ENCODE measurements at places on chromosomes 7 and 10.

DNA sequence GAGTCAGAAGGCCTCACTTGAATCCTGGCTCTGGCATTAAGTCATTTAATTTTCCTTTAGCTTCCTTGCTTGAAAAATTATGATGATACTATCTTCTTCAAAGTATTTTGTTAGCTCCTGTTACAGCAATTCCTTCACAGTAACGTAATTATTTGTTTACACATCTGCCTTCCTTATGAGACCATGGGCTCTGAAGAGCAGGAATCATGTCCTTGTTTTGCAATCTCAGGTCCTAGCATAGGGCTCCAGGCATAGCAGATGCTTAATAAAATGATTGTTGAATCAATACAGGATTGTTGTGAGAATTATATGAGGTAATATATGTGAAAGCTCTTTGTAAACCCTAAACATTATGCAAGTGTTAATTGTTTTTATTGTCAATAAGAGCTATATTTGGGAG is 25.5 kb downstream of the KLHDC10 start:
- DNase-seq = no peak

DNA sequence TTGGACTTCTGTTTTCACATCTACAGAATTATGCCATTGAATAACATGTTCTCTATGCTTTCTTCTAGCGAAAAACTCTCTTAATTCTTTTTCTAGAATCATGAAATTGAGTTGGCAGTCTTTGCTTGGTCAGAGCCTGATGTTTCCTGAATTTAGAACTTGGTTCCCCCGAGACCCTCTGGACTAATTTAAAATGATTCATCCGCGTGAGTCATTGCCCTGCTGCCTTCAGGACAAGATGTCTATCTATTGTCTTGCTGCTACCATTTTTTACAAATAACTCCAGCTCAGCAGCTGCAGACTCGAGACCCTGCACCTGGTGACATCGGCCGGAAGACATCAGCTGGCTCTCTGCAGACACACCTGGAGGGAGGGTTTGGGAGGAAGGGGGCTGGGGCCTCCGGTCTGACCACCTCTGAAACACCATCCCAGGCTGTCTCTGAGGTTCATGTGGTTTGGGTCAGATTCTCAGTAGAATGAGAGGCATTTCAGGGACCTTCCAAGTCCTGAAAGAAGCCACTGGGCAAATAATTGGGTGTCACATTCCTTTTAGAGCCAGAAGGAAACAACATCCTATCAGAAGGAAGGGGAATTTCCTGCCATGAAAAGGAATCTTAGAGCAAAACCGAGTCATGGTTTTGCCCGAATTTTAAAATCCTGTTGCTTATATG is 20.9 kb upstream of the KLF6 start:
- no peak for DNase-seq

DNA sequence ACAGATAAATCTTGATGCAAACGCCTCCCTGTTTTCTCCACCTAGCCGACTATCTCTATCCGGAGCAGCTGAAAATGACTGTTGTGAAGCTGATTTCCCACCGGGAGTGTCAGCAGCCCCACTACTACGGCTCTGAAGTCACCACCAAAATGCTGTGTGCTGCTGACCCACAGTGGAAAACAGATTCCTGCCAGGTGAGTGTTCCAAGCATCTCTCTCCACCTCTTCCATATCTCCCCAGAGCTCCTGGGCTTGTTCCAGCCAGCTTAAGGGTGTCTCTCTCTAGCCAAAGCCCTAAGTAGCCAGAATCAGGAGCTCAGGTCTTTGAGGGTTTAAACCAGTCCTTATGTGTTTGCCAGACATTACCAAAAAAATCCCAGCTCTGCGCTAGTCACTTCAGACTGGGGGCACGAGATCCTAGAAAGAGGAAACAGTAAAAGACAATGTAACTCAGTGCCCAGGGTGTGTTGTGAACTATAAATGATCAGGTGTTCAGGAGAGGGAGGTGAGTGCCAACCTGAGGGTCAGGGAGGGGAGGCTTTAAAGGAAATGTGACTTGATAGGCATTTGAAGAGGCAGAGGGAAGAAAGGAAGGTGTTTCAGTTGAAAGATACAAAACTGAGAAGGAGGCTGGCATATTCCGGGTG is 4.4 kb downstream of the PLAU start:
- DNase-seq = no peak

DNA sequence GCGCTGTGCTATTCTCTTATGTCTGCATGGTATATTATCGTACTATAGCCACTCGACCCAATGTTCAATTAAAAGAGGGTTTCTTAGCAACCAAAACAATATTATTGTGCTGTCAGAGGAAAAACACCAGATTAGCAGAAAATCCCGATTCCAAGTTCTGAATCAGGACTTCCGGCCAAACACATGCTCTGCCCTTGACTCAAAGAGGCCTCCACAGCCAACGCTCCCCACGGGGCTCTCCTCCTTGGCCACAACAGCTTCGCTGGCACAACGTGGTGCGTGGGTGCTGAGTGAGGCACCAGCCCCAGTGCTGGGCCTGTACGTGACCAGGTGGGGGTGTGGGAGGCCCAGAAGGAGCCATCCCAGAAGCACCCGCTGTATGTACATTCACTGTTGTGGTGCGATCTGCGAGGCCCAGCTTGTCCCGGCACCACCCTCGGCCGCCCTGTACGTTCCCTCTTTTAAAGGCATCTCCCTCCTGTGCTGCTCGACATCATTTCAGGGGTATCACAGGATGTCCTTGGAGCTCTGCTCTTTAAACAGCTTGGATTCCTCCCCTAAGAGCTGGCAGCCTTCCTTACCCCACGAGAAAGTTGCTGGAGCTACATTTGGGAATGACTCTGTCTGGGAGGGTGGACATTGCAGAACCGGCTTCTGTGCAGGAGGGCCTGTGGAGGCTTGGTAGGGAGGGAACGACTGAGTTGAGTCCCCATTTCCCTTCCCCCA is 736.2 kb downstream of the PARD3 start:
- no peak for DNase-seq

DNA sequence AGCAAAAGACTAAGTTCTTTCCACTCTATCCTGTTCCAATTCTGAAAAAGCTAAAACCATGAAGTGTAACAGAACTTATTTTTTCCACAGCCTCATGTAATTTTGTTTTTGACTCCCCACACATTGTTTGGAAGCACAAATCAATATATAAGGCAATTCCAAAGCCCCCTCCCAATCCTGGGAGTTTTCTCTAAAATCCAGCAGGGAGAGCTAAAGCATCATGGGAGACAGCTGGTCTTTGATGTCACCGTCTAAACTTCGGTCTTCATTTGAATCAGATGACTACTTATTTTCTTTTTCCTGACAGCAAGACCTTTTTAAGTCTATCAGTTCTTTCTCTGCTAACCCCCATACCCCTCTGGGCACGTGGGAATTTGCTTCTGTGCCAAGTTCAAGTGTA is 33.3 kb upstream of the PON1 start:
- no peak for DNase-seq

- DNase-seq = no peak
Measured at GRCh38 chr10:32971536-32972091, 13.6 kb upstream of the ITGB1 start.

DNA sequence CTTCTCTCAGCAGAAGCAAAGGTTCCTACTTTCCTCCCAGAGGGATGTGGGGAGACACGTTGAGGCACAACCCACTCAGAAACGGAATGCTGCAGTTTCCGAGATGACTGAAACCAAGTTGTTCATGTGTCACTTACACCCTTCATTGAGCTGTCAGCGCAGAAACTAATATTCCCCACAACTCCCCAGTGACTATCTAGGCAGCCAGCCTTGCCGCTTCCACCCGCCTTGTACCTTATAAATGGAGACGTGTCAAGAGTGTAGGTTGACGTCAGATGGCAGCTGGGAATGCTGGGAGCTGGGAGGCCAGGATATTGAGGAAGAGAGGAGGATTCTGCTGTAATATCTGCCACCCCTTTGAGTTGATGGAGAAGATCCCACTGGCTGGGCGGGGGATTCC is 15.1 kb downstream of the GPR26 start:
- no peak for DNase-seq

DNA sequence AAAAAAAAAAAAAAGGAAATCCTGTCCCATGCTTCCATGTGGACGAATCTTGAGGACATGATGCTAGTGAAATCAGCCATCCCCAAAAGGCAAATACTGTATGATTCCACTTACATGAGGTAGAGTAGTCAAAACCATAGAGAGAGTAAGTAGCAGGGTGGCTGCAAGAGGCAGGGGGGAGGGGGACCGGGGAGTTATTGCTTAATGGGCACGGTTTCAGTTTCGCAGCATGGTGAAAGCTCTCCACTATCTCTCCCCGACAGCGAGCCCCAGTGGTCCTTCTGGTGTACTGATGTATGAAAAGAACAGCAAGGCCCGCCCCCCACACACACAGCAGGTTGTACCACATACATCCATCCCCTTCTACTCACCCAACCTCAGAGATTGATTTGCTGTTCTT is 32.8 kb downstream of the NOD1 start:
- DNase-seq = peak; percentile 71

- DNase-seq = no peak
Measured at GRCh38 chr7:4033996-4034395, 648.1 kb upstream of the FOXK1 start.

- no peak for DNase-seq
Measured at GRCh38 chr7:97043281-97043680, 18.6 kb upstream of the DLX5 start.

DNA sequence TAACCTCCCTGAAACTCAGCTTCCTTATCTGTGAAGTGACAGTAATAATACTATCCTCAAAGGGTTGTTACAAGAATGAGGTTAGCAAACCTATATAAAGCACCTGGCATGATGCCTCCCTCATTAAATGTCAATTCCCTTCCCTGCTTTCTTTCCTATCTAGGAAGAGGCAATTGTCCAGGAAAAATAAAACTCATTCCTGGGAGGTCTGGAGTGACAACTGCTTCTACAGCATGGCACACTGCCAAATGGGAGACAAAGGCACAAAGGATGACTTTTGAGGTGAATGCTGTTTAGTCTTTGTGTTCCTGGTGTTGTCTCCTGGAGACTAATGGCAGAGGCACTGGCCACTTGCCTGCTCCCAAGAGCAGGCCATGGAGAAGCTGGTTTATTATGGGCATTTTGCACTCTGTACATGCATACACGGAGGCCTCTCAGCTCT is 32.2 kb upstream of the PDE1C start:
- DNase-seq = no peak

GRCh38 chr10:89391907-89392756 is at the start of gene IFIT1:
TSS of gene IFIT1 (plus strand) at chr10:89392623. CDS start at chr10:89392713, 90 bp downstream.
- DNase-seq = peak; percentile 23

GRCh38 chr10:121426307-121426706 is 171.9 kb downstream of the FGFR2 start:
- no peak for DNase-seq

Measured in activated naive CD8-positive, alpha-beta T cell treated with anti-CD3 and anti-CD28 coated beads, Interleukin-2, amount 50 U/mL, for 24 hours (primary cell).